ENCODE measurements at places on chromosomes 7 and 10.
A peak's percentile ranks its signal among the peaks of the same experiment; 100 is the strongest.

GRCh38 chr10:79048639-79049550 lies 19.9 kb upstream of the ZMIZ1 start:
- DNase-seq: no peak

DNA sequence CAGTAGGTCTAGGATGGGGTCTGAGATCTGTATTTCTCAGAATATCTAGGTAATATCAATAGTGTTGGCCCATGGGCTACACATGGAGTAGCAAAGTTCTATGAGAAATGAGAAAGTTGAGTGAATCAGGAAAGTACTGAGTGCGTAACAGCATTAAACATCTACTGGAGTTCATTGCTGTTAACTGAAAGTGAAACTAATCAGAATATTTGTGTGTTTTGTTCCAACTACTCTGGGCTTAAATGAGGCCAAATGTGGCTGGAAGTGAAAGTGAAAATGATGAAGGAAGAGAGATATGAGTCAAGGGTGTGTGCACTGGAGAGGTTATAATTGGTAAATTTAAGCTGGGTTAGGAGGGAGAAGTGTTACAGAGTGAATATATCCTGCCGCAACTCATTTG lies 46.5 kb downstream of the TMEM106B start:
- DNase-seq: no peak

DNA sequence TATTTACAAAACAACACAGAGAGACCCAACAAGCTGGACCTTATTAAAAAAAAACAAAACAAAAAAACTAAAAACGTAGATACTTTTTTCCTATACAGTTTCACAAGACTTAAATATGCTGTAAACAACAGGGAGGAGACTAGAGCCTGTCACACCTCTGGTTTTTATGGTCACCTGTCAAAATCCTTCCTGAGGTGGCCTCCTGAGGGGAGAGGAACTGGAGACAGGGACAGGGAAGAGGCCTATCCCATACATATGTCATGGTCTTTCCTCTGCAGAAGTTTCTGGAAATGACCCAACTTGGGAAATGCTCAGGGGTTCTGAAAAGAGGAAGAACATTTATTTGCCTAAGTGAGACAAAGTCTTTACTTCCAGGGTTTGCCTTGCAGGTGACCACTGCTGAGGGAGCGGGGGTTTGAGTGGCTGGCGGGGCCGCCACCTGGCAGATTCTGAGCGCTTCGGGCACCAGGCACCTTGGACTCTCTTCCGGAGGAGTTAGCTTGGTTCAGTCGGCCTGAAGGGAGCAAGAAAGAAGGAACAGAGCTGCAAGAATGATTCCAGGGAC lies 18.3 kb downstream of the CPA1 start:
- DNase-seq: no peak

DNA sequence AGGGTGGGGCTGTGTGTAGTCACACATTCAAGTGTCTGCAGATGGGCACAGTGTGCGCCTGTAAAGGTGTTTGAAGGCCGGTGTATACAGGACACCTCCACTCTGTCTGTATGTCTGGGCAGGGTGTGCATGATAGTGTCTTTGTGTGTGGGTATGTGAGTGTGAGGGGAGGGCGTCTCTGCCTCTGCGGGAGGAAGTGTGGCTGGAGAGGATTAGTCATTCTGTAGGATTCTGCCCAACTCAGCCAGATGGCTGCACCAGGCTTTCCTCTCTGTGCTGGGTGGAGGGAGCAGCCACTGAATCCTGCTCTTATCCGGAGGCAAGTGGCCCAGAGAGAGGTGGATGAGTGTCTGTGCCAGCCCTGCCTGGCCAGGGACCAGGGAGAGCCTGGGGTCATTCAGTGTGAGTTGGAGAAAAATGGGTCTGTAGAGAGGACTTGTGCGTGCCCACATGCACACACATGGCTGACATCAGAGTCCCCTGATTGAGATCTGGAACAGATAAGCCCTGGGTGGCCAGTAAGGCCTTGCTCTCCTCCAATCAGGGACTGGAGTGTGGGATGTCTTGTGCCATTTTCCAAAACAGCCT lies 1.7 kb downstream of the SFXN3 start:
- no peak for DNase-seq

- DNase-seq: no peak
These were observed 36.5 kb upstream of the TMEM140 start for GRCh38 chr7:135111379-135111778.

GRCh38 chr7:18849130-18849529 lies 268.3 kb downstream of the TWIST1 start:
- no peak for DNase-seq

DNA sequence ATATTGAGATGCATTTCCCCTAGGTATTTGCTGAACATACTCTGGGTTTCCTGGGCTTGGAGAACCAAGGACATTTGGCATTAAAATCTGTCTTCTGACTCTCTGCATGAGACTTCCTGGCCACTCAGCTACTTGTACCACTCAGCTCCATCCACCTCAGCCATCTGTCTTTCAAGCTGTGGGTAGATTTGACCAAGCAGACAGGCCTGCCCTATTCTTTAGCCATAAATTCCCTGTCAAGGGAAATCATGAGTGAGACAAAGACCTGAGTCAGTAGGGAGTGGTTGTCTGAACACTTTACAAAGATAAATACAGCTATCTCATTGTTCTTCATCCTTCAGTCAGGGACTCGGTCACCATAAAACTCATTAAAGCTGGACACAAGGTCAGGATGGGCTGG lies 399.1 kb downstream of the GPAM start:
- DNase-seq: no peak

DNA sequence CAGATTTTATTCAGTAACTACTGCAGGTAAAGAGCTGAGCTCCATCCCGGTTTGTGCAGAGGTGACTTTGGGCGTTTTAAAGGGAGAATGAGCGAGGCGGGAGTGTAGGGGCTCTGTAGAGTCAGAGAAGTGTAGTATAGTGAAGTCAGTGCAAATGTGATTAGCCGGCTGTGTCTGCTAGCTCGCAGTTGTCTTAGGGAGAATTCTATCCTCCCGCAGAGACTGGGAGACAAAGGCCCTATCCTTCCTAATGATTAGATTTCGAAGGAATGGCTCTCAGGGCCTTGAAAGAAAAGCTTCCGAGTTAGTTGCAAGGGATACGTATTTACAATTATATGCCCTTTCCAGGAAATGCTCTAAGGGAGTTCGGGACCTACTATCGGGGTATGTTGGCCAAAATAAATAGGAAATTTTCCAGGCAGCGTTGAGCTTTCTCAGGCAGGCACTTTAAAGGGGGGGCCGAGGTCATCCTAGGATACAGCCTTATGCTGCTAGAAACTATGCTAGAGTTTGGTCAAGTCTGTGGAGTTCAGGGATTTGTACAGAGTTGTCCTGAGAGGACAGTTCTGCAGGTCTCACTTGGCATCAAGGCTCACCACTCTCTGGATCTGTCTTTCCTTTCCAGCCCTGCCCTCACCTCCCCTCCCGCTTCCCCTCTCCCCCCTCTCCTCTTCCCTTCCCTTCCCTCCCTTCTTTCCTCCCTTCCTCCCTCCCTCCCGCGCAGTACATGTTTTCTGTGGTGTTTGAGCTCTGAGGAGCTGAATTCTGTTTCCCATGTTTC lies 825 bp downstream of the MRPL32 start:
- DNase-seq: peak; percentile 68

- DNase-seq: no peak
These were observed 67.3 kb downstream of the SPDYE5 start for GRCh38 chr7:75559355-75559975.

DNA sequence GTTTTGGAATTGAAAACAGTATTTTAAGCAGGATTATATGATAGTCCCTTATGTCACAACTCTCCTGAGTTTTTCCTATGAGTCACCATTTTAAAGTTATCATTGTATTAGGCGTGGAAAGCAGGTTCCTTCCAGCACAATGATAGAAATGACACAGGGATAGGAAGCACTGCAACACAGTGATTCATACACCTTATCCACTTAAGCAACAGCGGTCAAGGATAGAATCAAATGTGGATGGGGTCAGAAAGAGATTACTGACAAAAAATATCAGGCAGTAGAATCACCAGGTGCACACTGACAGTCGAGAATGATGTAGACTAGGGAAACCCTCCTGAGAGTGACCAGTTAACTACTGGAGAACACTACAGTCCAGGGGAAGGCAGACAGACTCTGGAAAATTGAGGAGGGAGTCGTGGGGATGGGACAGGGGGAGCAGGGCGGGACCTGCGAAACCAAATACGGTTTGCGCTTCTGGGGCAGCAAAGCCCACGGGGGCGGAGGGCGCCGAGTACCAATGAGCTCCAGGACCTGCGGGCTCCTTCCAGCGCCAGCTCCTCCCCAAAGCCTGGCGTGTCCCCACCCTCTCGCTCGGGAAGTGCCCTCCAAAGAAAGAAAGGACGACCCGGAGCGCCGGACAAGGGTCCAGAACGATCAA lies 479 bp downstream of the PNPLA8 start:
- DNase-seq: no peak

- DNase-seq: no peak
These were observed 22.4 kb downstream of the SLC25A13 start for GRCh38 chr7:96299496-96299895.

- DNase-seq: no peak
These were observed 18.5 kb downstream of the CSGALNACT2 start for GRCh38 chr10:43156590-43157341.

- no peak for DNase-seq
These were observed 1358.9 kb upstream of the LRRTM3 start for GRCh38 chr10:65566906-65567305.

- no peak for DNase-seq
These were observed 114.0 kb upstream of the INSYN2A start for GRCh38 chr10:127310430-127310829.

GRCh38 chr10:98338896-98339295 lies 70.9 kb upstream of the LOXL4 start:
- no peak for DNase-seq

GRCh38 chr10:130195746-130196294 lies 59.6 kb downstream of the GLRX3 start:
- DNase-seq: no peak

DNA sequence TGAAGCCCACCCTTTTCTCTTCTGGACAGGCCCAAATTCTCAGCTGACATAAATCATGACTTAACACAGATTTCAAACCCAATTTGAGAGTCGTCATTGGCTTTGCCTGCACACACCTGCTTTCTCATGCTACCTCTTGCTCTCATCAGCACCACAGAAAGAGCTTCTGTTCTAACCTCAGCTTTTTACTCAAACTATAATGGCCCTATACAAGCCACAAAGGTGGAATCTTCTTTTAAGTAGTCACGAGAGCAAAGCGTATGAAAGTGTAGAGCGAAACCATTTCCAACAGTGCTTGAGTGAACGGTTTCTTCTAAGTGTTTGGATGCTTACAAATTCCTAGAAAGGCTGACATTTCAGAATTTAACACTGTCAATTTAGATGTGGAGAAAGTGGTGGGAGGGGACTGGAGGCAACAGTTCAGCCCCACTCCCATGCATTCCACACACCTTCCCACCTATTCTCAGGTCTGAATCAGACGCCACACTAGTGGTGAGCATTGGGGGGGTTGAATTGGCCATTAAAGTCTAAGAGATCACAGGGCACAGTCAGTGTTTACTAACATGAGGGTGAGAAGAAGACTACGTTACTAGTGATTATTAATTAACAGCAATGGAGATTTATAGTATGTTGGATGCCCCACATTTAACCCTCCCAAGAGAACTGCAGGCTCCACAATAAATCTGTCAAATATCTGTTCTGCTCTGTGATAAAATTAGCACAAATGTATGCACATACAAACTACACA lies 114.0 kb downstream of the PRKCQ start:
- no peak for DNase-seq

DNA sequence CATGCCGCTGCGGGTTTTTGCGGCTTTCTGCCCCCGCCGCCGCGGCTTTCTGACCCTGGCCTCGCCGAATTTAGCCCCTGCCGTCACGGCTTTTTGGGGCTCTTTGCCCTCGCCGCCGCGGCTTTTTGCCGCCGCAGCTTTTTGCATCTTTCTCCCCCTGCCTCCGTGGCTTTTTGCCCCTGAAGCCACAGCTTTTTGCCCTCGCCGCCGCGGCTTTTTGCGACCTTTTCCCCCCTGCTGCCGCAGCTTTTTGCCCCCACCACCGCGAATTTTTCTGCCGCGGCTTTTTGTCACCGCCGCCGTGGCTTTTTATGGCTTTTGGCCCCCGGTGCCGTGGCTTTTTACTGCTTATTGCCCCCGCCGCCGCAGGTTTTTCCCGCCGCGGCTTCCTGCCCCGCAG lies 636.5 kb downstream of the ZNF716 start:
- no peak for DNase-seq

GRCh38 chr7:85695533-85695932 lies 508.7 kb upstream of the SEMA3D start:
- peak; percentile 40 for DNase-seq
